ENCODE measurements at places on chromosomes 11 and 22.

- no peak for DNase-seq
Measured at GRCh38 chr11:14513800-14514199, 6.4 kb downstream of the PSMA1 start.

DNA sequence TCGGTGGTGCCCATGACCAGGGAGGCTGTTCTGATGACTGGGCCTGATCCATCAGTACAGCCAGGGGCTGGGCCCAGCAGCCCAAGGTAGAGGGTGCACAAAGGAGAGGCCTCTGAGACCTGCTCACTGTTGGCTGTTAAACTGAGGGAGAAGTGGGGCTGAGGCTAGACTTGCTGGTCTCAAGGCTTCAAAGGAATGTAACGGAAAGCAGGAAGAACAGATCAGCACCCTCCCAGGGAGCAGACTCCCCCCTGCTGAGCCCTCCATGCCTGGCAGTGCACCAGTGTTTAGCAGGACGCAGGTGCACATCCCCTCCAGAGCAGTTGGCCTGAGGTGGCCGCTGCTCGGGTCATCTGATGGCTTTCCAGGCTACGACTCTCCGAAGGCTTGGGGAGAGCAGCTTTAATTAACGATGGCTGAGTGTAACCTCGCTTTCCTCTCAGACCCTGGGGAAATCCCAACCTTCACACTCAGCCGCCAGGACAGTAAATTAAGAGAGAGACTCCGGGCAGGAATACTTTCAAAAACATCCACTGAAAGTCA lies 255.7 kb upstream of the NARS2 start:
- DNase-seq = no peak

- no peak for DNase-seq
Measured at GRCh38 chr11:14444441-14445189, 55.0 kb downstream of the COPB1 start.

DNA sequence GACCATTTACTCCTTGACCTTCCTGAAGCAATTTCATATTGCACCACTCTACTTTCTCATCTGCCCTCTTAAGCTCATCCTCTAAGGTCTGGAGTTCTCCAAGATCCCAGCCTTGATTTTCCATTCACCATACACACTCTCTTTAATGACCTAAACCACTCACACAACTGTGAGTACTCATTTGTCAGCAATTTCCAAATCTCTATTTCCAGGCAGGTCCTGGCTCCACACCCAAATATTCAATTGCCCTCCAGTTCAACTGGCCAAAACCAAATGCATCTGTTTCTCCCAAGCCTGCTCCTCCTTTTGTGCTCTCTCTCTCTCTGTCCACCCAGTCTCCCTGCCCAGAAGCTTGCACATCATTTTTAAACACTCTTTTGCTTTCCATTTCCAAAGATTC lies 39.6 kb downstream of the NEU3 start:
- DNase-seq = no peak

- no peak for DNase-seq
Measured at GRCh38 chr22:35686298-35686697, 31.4 kb upstream of the APOL5 start.

- DNase-seq = no peak
Measured at GRCh38 chr11:61683961-61684869, 4.0 kb downstream of the DAGLA start.

DNA sequence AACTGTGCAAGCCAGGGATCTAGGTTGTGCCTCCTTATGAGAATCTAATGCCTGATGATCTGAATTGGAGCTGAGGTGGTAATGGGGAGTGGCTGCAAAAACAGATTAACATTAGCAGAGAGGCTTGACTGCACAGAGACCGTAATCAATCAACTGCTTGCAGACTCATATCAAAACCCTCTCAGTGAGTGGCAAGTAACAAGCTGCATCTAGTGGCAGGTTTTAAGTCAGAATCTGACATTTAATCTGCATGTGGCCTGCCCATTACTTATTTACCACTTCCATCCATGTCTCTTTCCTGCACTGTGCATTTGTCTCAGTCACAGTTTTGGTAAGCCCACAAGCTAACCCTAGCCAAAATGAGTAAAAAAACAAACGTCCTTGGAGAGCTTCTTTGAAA lies 11.2 kb downstream of the C11orf58 start:
- no peak for DNase-seq

DNA sequence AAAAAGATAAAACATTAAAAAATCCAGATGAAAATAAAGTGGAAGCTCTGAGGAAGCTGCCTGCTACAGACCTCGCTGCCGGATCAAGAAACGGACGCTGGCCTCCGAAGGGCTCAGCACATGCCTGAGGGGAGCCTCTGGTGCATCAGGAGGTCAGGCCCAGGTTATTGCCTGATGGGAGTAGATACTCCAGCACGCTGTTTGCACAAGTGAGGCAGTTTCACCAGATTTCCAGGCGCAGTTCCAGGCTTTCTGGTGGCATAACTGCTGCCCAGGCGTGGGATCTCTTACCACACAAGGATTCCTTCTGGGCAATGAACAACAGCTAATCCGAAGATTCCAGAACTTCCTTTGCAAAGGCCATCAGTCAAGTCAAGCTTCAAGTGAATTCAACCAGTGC lies 154.2 kb downstream of the MPPED1 start:
- no peak for DNase-seq

- DNase-seq = no peak
Measured at GRCh38 chr11:116598036-116598435, 174.8 kb downstream of the BUD13 start.

DNA sequence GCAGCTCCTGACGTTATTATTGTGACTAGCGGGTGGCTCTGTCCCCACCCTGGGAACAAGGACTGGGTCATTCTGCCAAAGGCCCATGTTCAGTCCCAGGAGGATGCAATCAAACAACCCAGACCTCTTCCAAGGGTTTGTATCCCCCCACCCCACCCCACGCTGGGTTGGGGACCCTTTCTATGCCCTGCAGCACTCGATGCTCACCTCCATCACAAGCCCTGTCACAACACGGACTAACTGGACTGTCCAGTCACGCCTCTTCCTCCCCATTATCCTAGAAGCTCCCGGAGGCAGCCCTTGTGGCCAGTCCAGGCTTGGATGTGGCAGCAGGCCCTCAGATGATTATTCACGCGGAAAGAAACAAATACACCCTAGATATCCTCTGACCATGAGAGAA lies 3.7 kb downstream of the SHANK2 start:
- no peak for DNase-seq

GRCh38 chr11:94544646-94545263 lies 1.0 kb downstream of the FUT4 start:
- no peak for DNase-seq

DNA sequence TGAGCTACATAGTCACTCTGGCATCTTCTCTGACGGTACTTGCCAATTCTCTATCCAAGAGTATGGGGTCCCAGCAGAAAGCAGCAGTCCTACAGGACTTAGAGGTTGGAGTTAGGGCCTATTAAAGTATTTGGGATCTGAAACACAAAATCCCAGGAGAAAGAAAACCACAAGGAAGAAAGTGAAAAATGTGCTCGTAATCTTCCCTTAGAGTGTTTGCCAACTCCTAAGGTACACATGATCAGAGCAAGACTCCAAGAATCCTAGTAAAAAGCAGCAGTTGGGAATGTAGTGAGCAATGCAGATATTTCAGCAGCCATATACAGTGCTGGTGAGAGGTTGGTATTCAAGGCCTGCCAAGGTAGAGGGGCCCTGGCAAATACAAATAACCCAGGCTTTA lies 71.6 kb downstream of the EXT2 start:
- DNase-seq = no peak

GRCh38 chr11:121463689-121464335 lies 11.0 kb upstream of the SORL1-AS1 start:
- DNase-seq = no peak

GRCh38 chr11:2120359-2121100 lies 18.7 kb downstream of the IGF2 start:
- no peak for DNase-seq

DNA sequence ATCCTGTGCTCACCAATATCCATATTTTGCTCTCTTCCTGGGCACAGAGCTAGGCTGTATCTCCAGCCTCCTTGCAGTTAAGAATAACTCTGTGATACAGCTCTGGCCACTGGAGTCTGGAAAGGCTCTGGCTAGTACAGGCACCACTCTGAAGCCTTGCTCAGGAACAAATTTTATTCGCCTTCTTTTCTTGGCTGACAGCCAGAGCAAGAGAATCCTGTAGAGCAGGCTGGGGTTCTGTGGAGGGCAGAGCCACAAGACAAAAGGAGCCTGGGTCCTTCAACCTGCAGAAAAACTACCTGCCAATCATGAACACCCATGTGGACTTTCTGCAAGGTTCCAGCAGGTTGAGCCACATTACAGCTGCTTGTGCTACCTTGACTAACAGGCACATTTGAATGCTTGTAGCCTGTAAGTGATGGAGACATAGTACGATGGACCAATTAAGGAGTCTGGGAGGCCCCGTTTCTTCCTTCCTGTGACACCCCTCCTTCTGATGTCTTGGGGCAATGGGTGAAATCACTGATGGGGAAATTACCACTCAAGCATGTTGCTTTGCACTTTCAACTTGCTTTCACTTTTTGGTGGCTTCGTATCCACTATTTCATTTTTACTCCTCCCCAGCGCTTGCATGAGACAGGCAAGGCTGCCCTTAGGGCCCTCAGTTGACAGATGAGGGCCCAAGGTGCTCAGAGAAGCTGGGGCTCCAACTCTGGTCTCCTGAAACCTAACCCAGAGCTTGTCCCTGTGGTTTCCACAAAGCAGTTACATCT lies 267.2 kb upstream of the SYN3 start:
- no peak for DNase-seq

DNA sequence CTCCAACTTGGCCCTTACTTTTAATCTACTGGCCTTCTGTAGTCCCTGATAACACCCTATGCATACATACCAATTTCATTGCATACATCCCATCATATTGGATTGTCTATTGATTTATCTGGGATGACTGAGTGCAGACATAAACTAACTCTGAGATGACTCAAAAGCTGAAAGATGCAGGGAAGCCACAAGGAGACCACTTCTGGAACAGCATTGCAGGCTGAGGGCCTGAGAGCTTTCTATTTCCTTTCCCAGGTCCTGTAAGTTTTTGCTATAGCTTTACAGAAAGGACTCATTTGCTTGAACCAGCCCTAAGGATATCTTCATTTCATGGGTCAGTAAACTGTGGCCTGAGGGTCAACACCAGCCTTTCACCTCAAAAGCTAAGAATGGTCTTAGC lies 15.1 kb upstream of the SPON1 start:
- no peak for DNase-seq

GRCh38 chr11:82869657-82870056 lies 30.6 kb downstream of the PRCP start:
- DNase-seq = no peak

DNA sequence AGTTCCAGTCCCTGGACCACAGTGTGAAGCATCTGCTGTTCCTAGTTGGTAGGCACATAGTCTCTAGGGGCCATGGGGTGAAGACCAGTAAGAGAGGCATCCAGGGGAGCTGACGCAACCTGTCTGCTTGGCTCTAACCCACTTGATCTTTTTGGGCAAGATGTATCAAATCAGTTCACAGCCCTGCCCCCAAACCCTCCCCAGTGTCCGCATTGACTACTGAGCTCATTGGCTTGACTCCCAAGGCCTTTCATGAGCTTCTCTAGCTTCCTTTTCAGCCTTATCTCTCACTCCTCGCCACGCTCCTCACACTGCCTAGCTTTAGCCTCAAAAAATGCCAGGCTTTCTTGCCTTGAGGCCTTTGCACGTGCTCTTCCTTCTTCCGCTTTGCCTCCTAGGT lies 29.7 kb upstream of the ABCC8 start:
- DNase-seq = no peak

- DNase-seq = no peak
Measured at GRCh38 chr11:67530282-67530592, 7.0 kb upstream of the CABP2 start.

DNA sequence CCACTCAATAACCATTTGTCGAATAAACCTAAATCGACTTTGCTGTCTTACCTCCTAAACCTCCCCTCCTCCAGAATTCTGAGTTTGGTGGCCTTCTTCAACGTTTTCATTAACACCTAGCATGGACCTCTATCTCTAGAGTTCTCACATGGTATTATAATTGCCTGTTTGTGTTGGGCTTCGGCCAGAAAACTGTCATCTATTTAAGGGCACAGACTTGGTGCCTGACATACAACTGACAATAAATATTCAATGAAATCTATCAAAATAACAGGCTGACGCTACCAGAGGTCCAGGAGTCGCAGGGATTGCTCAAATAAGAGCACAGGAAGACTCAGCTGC lies 687 bp downstream of the ALKBH8 start:
- no peak for DNase-seq

DNA sequence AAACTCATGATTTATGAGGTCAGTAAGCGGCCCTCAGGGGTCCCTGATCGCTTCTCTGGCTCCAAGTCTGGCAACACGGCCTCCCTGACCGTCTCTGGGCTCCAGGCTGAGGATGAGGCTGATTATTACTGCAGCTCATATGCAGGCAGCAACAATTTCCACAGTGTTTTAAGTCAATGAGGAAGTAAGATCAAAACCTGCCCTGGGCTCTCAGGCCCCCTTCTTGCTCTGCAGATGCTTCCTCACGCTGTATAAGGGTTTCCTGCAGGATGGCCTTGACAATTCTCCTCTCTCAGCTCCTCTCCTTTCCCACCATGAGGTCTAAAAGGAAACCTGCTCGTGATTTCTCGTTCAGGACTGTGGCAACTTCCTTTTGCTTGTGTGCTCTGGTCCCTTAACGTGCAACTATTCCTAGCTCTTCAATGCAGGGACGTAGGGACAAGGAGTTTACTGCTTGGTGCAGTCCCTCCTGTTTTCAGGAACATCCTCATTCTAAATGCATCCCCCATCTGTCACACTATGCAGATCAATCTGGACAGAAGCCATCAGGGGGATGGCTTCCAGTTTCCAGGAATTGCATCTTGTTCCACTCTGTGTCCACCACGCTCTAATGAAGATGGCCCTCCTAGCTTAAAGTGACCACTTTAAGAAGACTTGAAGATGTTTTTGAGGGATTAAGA lies 64.3 kb upstream of the IGLL5 start:
- no peak for DNase-seq

DNA sequence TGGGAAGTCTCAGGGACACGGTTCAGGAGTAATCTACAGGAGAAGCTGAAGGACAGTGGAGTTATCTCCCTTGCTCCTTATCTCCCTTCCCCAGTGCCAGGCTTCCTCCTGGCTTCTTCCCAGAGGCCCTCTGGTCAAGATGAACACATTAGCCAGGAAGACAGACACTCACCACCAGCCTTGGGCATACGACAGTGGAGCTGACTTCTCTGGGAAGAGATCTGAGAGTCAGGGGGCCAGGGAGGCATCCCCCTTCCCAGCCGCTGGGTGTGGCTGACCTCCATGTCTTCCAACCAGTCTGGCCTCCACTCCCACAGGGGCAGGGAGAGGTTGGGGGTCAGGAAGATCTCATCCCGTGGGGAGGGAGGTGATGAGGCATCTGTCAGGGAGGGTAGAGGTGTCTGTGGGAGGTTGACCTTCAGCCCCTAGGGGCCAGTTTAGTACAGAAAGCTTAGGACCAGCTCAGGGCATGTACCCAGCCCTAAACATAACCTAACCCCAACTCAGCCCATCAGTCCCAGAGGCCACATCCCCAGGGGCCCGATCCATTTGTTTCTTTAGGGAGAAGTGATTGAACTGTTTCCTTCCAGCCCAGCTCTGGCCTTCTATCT lies 12.7 kb downstream of the ROBO4 start:
- DNase-seq = no peak

GRCh38 chr11:78349624-78350023 lies 68.0 kb downstream of the GAB2 start:
- DNase-seq = no peak

- no peak for DNase-seq
Measured at GRCh38 chr11:77302752-77303151, 1.3 kb upstream of the GDPD4 start.

- no peak for DNase-seq
Measured at GRCh38 chr22:21903283-21903682, 35.8 kb upstream of the MAPK1 start.
